ENCODE measurements at places on chromosomes 5 and 9.

GRCh38 chr5:160271396-160271795 is 41.0 kb downstream of the CCNJL start:
- peak; percentile 38 for DNase-seq

DNA sequence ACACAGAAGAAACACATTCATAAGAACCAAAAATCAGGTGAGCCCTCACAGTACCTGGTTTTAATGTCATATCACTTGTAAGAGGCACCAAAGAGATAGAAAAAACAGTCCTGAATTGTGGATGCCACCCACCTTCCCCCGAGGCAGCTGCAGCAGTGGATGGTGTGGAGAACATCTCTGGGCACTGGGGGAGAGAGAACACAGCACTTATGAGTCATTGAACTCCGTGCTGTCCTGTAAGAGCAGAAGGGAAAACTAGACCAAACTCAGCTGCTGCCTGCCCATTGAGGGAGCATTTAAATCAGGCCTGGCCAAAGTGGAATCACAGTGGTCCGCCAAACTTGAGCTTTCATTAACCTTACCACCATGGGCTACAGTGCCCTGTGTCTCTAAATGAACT is 296.2 kb downstream of the SPATA31D1 start:
- no peak for DNase-seq

GRCh38 chr9:90365666-90366065 is 277.0 kb downstream of the DIRAS2 start:
- no peak for DNase-seq

DNA sequence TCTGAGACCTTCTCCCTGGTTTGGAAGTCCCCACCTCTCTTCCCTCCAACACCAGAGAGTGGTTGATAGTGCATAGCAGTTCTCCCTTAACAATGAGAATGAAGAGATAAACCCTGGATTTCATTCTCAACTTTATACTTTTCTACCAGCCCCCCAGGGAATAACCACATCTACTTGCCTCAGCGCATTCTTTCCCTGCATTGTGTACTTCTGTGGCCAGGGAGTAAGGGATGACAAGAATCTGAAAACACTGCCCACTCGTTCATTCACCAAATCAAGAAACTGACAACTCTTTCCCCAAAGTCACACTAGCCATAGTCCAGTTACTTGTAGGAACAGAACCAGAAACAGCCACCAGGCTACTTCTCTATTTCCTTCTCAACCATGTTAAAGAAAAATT is 46.0 kb upstream of the SPIN1 start:
- no peak for DNase-seq

- DNase-seq: no peak
Observed at GRCh38 chr9:94127806-94128205, 43.5 kb downstream of the PTPDC1 start.

DNA sequence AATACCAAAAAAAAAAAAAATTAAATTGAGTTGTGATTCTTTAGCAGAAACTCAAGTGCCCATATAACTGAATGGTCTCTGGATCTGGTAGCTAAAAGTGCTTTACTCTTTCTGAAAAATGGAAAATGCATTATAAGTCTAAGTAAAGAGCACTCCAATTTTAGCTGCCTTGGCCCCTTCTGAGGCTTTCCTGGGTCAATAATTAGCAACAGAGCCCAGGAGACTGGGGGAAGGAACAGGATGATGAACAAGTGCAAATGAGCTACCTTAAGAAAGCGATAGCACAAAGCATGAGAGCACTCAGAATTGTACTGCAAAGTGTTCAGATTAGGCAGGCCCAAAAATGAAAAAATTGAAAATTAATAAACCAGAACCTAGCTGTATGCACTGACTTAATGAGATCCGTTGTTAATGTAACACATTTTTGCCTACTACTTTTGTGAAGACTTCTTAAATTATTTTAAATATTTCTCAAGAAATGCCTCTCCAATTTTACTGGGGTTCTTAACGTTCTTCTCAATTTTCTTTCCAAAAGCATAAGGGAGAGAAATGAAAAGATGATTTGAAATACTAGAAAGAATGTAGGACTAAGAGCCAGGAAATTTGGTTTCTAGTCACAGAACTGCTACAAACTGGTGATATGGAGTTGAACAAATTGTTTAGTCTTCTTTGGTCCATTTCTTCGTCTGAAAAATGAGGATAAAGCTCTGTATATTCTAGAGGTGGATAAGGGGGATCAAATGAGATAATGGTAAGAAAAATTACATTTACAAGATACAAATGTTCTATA is 566.1 kb downstream of the PDE4D start:
- no peak for DNase-seq

DNA sequence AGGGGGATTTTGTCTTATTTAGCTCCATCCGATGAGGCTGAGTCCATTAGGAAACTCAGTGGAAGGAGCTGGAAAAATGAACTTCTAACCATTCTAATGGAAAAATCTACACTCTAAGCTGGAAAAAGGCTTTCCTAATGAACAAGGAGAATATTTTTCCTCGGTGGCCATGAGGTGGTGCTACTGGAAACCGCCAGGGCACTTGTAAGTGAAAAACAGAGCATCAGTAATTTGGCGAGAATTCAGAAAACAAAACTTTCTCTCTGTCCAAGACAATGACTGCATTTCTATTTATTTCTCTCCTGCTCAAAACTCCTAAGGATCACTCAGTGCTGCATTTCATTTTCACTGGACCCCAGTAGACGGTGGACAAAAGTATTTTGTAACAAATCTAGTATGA is 237.6 kb downstream of the TENT4A start:
- no peak for DNase-seq

- DNase-seq: no peak
Observed at GRCh38 chr5:133081036-133081435, 29.2 kb downstream of the HSPA4 start.

All from activated CD8-positive, alpha-beta T cell treated with anti-CD3 and anti-CD28 coated beads for 36 hours (primary cell).